ENCODE measurements at places on chromosomes 16 and 17. TPM values are rescaled to one million over a fixed set of nuclear protein-coding genes. Genes with fewer than 3 reads are reported as not detected.

DNA sequence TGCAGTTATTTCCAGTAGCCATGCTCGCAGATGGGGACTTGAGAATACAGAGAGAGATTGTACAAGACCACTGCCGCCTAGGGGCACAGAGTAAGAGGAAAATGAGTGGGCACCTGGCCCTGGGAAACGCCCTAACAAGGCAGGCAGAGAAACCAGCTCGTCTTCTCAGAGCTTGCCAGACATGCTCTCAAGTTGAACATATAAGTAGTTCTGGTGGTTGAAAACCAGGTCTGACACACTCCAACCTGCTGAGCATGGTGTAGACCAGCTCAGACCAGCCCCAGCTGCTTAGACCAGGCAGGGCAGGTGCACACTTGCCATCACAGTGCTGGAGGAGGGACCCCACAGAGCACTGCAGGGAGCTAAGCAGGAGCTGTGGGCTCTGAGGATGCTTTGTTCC is 250.5 kb downstream of the CPPED1 start:
- no peak for DNase-seq

GRCh38 chr16:3121851-3122467 is 9.6 kb downstream of the ZNF205 start:
- no peak for DNase-seq

GRCh38 chr16:66389256-66390176 is 23.0 kb downstream of the CDH5 start:
- DNase-seq: no peak

DNA sequence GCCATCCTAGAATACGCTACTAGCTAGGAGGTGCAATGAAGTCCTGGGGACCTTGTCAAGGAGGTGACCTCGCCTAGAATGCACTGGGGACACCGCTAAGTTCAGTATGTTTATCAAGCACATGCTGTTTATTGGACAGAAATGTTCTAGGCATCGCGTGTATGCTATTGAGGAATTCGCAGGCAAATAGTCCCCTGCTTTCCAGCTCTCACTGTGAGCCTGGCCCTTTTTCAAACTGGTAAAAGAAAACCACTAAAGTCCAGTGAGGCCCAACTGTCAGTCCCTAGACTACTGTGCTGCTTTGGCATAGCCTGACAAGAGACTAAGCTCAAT is 1.2 kb upstream of the FAM222B start:
- no peak for DNase-seq

- DNase-seq: peak; percentile 85
Measured at GRCh38 chr17:30104575-30105339, 11.9 kb upstream of the NSRP1 start.

- DNase-seq: peak; percentile 72
Measured at GRCh38 chr17:3890082-3890877, 2.6 kb downstream of the CAMKK1 start.

- DNase-seq: no peak
Measured at GRCh38 chr17:62592341-62593099, 35.0 kb upstream of the MRC2 start.

GRCh38 chr17:67055041-67055443 is 10.7 kb downstream of the CACNG1 start:
- no peak for DNase-seq

- no peak for DNase-seq
Measured at GRCh38 chr16:14056970-14057369, 14.1 kb upstream of the MRTFB start.

DNA sequence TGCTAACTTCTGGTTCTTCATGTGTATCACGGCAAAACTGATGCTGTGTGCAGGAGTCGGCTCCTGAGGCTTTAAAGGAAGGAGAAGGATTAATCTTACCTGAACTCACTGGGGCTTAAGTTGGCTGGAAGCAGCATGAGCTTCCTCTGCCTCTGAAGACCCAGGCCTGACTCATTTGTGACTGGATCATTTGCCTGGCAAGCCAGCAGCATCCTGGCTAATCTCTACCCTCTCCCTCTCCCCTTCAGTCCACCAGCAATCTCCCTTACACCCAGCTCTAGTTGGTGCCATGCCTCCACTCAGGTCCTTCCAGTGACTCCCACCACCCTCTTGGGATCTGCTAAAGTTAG is 150.3 kb downstream of the IRX3 start:
- no peak for DNase-seq

GRCh38 chr17:82910041-82910481 is 70.2 kb upstream of the ZNF750 start:
- DNase-seq: no peak

GRCh38 chr17:28242791-28243190 is 76.2 kb upstream of the TMEM97 start:
- DNase-seq: no peak

GRCh38 chr17:78109489-78109761 is 19.1 kb downstream of the TMC6 start:
- DNase-seq: no peak

- no peak for DNase-seq
Measured at GRCh38 chr17:2865228-2865627, 69.0 kb downstream of the RAP1GAP2 start.

Gene FASN
- total RNA-seq: 198 TPM

Gene DRC3
- total RNA-seq: 1.1 TPM

Gene MYH8
- total RNA-seq: not detected

Gene PLD6
- 1.3 TPM for total RNA-seq

Gene CCDC78
- 3.7 TPM for total RNA-seq

Gene CRISPLD2
- total RNA-seq: 10.4 TPM

Gene CNTD1
- not detected for total RNA-seq

Gene RASD1
- total RNA-seq: 21.6 TPM

Gene CES1
- 9.1 TPM for total RNA-seq

Gene KRTAP9-1
- total RNA-seq: not detected

Gene SPATA22
- total RNA-seq: not detected

Gene MYH3
- 1.3 TPM for total RNA-seq
